ENCODE measurements at places on chromosomes 16 and 17.

DNA sequence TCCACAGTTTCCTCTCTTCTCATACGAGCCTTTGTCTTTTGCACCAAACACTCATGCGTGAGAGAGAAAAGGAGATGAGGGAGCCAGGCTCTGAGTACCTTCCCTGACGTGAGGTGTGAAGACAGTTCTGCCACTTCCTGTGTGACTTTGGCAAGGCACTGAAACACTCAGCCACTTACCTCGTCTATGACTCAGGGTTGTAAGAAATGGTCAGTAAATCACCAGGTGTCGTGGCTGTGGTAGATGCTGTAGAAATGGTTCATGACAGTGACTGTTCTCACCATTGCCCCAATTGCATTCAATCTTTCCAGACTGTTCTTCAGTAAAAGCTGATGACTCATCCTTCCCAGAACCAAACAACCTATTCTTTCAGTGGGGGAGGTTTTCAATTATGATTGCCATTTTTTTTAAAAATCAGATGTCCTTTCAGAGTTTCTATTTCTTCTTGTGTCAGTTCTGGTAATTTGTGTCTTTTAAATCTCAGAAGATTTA, 49.2 kb upstream of the CBFA2T3 start:
- DNase-seq = peak; percentile 12

DNA sequence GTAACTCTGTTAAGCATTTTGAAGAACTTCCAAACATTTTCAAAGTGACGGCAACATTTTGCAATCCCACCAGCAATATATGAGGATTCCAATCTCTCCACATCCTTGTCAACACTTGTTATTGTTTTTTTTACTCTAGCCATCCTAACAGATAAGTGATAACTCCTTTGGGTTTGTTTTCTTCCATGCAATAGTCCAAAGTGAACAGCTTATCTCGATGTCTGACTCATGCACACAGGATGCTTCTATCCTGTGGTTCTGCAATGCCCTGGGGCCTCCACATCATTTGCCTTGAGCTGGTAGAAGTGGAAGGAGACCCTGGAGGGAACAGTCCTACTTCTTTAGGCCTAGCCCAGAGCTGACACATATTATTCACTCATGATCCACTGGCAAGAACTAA, 13.0 kb downstream of the TLE7 start:
- no peak for DNase-seq

GRCh38 chr17:12230481-12231354, 210.0 kb downstream of the MAP2K4 start:
- DNase-seq = no peak

DNA sequence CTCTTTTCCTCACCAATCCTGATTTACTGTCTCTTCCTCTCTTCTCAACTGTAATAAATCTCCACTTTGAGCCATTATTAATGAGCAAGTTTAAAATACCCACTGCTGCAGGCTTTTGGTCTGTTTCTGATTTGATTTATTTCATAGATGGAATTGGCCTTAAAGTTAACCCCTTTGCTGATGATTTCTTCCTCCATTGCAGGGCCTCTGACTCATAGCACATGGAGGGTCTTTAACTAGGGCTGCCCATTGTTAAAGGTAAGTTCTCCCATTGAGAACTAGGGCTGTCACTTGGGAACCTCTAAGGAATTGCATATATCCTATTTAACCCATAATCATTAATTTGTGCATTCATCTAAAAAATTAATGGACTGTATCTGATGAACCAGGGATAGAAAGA, 221.2 kb downstream of the CA10 start:
- DNase-seq = no peak

DNA sequence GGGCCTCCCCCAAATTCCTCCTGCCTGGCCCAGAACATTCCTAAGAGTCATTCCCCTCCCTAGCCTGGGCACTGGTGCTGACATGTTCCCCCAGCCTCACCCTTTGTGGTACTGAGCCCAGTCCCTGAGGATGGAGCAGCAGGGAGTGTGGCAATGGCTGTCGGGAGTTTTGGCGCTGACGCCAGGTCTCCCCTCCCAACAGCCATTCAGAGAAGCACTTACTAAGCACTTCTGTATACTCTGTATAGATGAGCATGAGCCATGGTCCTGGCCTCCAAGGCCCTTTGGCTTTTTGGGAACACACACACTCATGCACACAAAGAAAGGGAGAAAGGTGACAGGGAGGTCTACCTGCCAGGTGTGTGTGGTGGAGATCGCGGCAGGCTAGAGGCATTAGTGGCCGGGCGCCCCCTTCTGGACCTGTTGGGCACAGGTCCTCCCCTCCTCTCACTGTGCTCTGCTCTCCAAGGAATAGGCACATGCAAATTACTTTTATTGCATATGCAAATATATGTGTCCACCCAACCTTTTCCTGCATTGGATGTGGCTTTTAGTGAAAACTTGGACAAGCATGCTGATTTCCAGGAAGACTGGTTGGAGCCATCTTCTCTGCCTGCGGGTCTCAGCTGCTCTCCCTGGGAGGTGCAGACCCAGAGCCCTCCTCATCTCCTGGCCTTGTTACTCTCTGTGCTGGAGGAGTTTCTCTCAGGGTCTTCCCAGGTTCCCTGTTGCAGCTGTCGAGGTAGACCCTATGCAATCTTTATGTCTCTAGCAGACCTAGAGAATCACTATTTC, 17.4 kb upstream of the C17orf107 start:
- no peak for DNase-seq

DNA sequence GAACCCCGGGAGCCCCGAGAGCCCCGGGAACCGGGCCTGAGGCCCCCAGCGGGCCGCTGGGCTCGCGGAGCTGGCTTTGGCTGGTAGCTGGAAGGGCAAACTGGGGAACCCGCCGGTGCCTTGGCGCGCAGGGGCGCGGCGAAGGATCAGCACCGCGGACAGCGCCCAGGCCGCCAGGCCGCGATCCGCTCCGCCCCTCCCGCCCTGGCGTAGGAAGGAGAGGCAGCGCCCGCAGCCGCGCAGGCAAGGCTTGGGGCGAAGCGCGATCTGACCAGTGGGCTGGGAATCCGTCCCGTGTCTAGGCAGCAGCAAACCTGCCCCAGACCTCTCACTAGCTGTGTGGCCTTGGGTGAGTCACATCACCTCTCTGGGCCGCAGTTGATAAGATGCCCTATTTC, 331 bp upstream of the CCDC92B start:
- DNase-seq = peak; percentile 49

- DNase-seq = no peak
Observed at GRCh38 chr17:55728833-55729232, 6.2 kb upstream of the TMEM100 start.

- DNase-seq = no peak
Observed at GRCh38 chr16:78383118-78383517, 283.7 kb downstream of the WWOX start.

- DNase-seq = no peak
Observed at GRCh38 chr16:88818575-88818874, 6.8 kb upstream of the APRT start.

Data from stimulated activated CD8-positive, alpha-beta memory T cell treated with anti-CD3 and anti-CD28 coated beads, Interleukin-7, amount 100 ng/mL, for 1 hour (primary cell).